HCT116 (cell line): ENCODE measurements at places on chromosomes 16 and 17. TPM values are rescaled to one million over a fixed set of nuclear protein-coding genes. Genes with fewer than 3 reads are reported as not detected.

CNTNAP1 gene
- 6.4 TPM for total RNA-seq

PRDM7 gene
- 0.07 TPM for total RNA-seq

GRCh38 chr16:12543700-12544476, 259.8 kb downstream of the CPPED1 start:
- H3K4me1 ChIP-seq: peaks cover 5% of the 10 kb centered on the region; the same call in 1 of the 2 replicates
- H3K4me3 ChIP-seq: no peak overlapping the region

DNA sequence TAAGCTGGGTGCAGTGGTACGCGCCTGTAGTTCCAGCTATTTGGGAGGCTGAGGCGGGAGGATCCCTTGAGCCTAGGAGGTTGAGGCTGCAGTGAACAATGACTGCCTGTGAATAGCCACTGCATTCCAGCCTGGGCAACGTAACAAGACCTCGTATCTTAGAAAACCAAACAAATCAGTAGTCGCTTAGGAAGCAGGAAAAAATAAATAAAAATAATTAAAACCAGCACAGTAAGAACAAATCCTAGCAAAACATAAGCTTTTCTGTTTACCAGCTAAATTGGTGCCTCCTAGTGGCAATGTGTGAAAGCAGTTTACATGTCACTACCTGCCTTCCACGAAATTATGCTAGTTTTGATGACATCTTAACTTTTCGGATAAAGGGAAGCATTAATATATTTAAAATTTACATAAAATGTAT, 1.3 kb downstream of the ARMC5 start:
- DNase-seq: peak; percentile 56
- H3K4me3 ChIP-seq: peak overlapping the region; percentile 69
- no peaks in the 10 kb centered on the region for H3K27me3 ChIP-seq
- no peaks in the 10 kb centered on the region for H3K36me3 ChIP-seq
- H3K4me1 ChIP-seq: peaks cover 3% of the 10 kb centered on the region; the same call in 1 of the 2 replicates
- peak overlapping the region; percentile 79 for H3K27ac ChIP-seq

NPIPA8 gene
- total RNA-seq: 0.81 TPM

- H3K4me3 ChIP-seq: no peak overlapping the region
- no peaks in the 10 kb centered on the region for H3K27me3 ChIP-seq
- no peak for DNase-seq
- H3K27ac ChIP-seq: no peak overlapping the region
- H3K4me1 ChIP-seq: peaks cover 23% of the 10 kb centered on the region; the same call in 1 of the 2 replicates
- no peaks in the 10 kb centered on the region for H3K36me3 ChIP-seq
These were observed 225.5 kb downstream of the SOX9 start for GRCh38 chr17:72346306-72346705.

RHBDF2 gene
- total RNA-seq: 61.1 TPM

DNA sequence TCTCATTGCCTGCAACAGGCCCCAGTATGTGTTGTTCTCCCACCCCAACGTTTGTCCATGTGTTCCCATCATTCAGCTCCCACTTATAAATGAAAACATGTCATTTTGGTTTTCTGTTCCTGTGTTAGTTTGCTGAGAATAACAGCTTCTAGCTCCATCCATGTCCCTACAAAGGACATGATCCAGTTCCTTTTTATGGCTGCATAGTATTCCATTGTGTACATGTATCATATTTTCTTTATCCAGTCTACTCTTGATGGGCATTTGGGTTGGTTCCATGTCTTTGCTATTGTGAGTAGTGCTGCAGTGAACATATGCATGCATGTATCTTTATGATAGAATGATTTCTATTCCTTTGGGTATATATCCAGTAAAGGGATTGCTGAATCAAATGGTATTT, 10.8 kb upstream of the KRTAP9-2 start:
- no peak overlapping the region for H3K4me3 ChIP-seq
- DNase-seq: no peak
- no peaks in the 10 kb centered on the region for H3K36me3 ChIP-seq
- peaks cover 6% of the 10 kb centered on the region for H3K4me1 ChIP-seq
- H3K27me3 ChIP-seq: no peaks in the 10 kb centered on the region

- no peaks in the 10 kb centered on the region for H3K36me3 ChIP-seq
- no peaks in the 10 kb centered on the region for H3K27me3 ChIP-seq
- H3K4me1 ChIP-seq: peaks cover 19% of the 10 kb centered on the region
- no peak for DNase-seq
- H3K27ac ChIP-seq: no peak overlapping the region
These were observed 6.6 kb downstream of the SLC5A10 start for GRCh38 chr17:18958611-18959010.

PERCC1 gene
- not detected for total RNA-seq
